ENCODE measurements at places on chromosomes 12 and 14.
A peak's percentile ranks its signal among the peaks of the same experiment; 100 is the strongest.

GRCh38 chr12:59649203-59649602 lies 53.4 kb downstream of the SLC16A7 start:
- DNase-seq = no peak

DNA sequence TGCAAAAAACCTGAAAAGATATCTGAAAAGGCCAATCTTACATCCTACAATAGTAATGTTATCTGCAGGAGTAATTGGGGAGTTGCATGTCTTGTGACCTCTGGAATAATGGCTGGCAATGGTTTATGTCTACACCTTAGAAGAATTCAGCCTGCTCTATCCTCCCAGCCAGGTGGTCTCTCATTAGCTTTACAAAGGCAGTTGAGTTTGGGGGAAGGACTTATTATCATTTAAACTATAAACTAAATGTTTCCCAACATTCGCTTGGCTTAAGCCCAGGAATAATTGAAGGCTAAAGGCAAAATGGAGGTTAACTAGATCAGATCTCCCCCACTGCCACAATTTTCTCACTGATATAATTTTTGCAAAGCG lies 158.4 kb upstream of the SFSWAP start:
- DNase-seq = no peak

DNA sequence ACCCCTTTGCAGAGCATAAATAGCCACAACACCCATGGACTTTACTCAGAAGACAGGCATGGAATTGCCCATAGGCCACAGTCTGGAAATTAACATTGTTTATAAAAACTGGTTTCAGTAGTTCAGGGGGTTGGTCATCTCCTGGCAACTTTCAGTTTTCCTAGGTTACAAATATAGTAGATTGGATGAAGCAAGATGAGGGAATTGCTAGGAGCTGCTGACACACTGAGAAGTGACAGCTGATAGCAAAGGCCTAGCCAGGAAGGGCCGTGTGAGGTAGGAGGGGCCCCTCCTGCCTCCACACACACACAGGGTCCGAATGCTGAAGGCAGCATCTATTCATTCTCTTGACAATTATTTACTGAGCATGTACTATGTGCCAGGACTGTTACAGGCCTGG lies 8.3 kb downstream of the GALNT16 start:
- DNase-seq = no peak

DNA sequence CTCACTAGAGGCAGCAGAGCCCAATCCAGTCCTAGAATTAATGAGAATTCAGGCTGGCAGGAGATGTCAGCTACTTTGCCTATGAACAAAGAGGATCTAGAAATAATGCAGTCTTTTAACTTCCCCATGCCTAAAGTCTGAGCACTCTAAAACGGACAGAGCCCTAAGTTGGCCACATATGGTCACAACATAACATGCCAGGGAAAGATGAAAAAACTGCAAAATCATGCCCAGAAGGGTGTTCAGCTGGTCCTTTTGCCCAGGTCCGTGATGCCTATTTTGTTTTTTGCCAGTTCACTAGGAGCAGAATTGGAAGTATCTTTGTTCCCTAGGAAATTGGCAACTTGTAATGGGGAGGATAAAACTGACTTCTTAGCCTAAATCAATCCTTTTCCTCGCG lies 20.3 kb upstream of the LMNTD1 start:
- DNase-seq = no peak

DNA sequence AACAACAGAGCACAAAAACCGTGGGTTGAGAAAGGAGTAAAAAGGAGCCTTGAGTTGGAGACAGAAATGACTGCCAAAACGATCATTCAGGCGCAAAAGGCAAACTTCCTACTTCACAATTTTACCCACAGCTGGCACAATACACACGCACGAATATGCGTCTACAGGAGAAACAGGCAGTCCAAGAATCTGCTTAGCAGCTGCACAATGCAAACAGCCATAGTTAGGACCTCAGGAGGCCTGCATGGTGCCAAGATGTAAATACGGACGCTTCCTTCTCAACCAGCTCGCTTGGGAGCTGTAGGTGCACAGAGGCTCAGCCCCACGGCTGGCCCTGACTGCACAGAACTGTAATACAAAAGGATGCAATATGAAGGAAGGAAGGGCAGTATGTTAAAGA lies 250.1 kb upstream of the CAND1 start:
- no peak for DNase-seq

DNA sequence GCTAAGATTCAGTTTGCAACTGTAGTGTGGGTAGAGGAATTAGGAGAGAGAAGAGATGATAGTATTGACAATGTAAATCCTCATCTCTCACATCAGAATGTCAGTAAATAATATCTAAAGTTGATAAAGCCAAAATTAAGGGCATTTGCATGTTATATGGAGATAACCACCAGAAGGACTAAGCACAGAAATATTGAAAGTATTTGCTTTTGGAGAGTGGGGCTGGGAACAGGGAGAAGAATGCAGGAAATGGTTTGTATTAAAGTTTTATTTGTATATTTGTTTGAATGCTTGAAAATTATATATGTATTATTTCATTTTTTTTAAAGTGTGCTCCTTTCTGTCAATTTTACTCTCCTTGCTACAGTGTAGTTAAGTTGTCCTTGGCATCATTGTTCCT lies 491.4 kb downstream of the APAF1 start:
- DNase-seq = no peak

DNA sequence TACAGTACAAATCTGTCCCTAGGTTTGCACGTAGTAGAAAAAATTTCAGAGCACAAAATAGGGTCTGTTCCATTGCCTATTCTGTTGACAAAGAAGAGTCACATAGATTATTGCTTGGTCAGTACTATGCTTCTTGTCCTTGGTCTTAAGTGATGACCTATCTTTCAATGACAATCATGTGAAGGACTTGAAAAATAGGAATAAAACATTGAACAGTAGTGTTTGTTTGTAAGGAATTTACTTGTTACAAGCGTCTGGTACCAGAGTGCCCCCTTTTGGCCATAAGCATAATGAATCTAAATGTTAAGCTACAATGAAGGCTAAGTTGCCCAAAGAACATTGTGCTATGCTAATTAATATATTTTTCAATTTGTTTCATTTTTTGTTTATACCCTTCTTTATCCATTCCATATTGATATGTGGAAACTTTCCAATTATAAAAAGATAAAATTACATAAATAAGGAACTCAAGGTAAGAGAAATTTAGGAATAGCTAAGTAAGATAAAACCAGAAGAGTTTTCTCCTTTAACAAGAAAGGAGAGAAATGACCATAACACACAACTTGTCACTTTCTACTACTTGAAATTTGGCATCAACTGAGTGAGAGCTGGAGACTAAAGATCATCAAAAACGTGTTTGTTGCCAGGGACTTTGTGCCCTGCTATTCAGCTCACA lies 204.7 kb downstream of the EPS8 start:
- DNase-seq = peak; percentile 61

DNA sequence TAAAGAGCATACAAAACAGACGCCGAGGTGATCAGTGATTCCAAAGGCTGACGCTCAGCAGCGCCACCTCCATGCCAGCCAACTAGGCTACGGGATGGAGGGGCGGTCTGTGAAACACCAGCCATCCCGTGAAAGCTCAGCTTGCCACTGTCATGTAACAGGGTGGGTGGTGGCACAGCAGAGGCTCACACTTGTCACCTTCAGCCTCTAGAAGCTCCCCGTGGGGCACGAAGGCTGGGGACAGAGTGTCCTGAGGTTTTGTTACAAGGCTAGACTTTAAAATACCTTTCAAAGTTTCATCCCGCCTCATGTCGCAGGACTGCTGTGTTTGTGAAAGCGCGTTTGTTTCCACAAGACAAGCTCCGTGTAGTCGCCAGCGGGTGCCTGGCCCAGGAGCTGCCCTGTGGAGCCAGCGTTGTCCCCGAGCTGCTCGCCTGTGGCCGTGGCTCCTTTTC lies 20.7 kb downstream of the XRCC3 start:
- no peak for DNase-seq

DNA sequence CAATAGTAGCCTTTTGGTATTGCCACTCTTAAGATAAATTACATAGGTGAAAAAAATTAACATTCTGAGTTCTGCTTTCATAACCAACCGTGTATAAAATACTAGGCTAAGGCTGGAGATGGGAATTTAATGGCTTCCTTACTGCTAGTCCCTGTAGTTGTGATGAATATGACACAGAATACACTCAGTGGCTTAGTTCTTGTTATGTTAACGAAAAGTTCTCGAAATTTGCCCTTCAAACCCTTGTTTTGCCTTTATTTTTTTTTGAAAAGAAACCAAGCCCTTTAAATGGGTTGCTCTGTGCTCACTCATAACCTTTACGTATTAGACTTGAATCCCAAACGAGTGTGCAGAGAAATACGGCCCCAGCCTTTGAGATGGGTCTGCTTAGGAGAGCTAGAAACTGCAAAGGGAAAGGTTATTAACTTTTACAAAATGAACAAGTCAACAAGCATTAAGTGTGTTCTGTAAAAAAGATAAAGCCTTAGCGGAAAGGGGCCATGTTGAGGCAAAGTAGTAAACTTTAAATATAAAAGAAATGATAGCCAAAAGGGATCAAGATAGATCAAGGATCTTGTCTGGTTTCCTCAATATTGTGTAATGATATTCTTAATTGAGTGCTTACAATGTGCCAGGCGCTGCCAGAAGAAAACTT lies 1.7 kb downstream of the NUDT4 start:
- DNase-seq = no peak

- no peak for DNase-seq
Observed at GRCh38 chr14:104499784-104500760, 79.5 kb upstream of the C14orf180 start.

- no peak for DNase-seq
Observed at GRCh38 chr12:7210642-7211151, 21.2 kb downstream of the PEX5 start.

- DNase-seq = peak; percentile 58
Observed at GRCh38 chr14:99729991-99730875, 46.1 kb downstream of the CYP46A1 start.

- DNase-seq = peak; percentile 95
Observed at GRCh38 chr14:91315844-91316267, 71.4 kb upstream of the GPR68 start.

- peak; percentile 59 for DNase-seq
Observed at GRCh38 chr12:53299101-53299453, 418 bp upstream of the MYG1 start.

- no peak for DNase-seq
Observed at GRCh38 chr14:37707716-37708115, 112.3 kb downstream of the TTC6 start.

- DNase-seq = no peak
Observed at GRCh38 chr14:99030454-99030853, 241.5 kb downstream of the BCL11B start.

DNA sequence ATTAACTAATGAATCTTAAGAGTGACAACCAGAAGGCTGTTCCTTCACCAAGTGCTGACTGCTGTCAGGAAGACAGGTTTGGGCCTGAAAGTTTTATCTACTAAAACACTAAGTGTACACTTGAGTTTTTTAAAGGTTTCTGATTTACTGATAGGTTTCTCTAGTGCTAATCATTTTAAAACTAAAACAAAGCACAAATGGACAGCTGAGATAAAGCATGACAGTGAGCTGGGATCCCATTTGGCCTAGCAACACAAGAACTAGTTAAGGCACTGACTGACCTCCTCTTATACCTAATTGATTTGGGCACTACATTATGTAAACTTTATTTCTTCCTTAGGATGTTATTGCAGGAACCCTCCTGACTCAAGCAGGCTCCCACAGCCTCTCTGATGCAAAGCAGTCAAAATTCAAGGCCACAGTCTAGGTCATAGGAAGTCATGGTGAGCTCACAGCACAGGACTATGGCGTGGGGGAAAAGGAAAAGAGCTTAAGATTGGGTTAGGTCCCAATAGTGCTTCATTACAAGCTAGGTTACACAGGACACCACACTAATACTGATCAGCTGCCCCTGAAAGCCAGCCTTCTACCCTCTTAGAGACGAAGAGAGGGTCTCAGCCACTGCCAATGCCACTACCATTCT lies 3.5 kb downstream of the STXBP6 start:
- no peak for DNase-seq

GRCh38 chr14:31672709-31673108 lies 111.5 kb downstream of the NUBPL start:
- DNase-seq = no peak

- no peak for DNase-seq
Observed at GRCh38 chr12:131829356-131829747, 1.2 kb downstream of the MMP17 start.

DNA sequence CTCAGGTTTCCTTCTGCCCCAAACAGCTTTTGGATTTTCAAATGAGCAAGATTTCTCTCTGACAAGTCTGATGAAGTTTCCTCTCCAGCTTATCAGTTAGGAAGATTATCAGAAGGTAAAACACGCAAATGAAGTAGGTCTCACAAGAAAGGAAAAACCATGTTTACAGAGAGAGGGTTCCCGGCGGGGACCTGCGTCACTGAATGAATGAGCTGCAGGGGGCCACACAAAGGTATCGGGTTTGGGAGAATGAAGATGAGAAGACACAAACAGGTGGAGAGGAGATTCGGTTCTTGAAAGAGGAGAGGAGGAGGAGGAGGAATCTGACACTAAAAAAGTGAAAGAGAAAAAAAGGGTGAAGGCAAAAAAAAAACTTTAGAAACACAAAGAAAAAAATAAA lies 208.6 kb downstream of the CALM1 start:
- DNase-seq = no peak

- no peak for DNase-seq
Observed at GRCh38 chr14:21043974-21044618, 1.9 kb downstream of the RNASE7 start.

- no peak for DNase-seq
Observed at GRCh38 chr12:123396954-123397353, 13.0 kb downstream of the KMT5A start.

DNA sequence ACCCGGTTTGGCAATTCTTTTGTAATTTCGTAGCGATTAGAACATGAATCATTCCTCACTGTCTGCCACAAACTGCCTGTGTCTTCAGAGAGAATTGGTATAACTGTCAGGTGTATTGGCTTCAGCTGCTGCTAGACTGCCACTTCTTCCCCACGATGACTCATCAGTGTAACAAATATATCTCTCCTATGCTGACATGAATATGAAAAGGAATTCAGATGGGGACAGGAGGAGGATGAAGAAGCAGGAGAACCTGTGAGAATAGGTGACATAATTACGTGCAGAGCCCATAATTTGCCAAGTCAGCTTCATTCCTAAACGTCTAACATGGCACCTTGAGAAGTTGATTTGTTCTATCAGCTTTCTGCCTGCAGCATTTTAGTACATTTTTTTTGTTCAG lies 64.9 kb downstream of the FRMD6 start:
- peak; percentile 12 for DNase-seq

- DNase-seq = no peak
Observed at GRCh38 chr12:50402264-50403000, 1.7 kb downstream of the LARP4 start.

- no peak for DNase-seq
Observed at GRCh38 chr12:25501549-25501948, 51.5 kb downstream of the LMNTD1 start.
